ENCODE measurements at places on chromosomes 11 and 22. TPM values are rescaled to one million over a fixed set of nuclear protein-coding genes. Genes with fewer than 3 reads are reported as not detected.

DNA sequence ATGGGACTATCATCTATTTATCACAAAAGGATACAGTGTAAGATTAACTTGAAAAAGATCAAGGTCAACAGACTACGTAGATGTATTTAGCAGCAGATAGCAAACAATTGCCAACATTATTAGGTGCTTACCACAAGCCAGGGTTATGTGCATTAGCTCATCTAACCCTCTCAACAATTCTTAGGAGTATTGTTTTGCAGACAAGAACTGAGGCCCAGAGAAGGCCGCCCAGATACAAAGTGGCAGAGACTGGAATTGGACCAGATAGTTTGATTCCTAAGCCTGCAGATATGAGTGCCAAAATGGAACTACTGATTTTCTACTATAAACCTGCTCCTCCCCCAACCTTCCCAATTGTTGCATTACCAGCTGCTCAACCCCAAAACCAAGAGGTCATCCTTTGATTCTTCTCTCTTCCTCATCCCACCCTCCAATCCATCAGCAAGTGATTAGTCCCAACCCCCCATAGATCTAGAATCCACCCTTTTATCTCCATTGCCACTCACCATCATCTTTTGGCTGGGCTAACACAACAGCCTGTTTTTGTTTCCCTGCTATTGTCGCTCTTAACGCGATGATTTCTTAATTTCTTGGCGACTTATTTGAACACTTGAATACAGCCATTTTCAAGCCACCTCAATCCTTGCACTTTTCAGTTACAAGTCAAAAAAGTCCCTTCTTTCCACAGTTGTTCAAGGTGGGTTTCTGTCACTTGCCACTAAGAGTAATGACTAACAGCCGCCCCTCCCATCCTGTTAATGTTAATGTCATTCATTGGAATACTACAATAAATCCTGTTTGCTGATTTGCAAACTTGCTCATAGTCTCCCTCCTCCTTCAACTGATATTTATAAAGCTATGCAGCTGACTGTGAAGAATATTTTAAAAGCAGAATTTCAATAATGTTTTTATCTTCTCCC is 2.7 kb downstream of the TMEM123 start:
- no peak for DNase-seq

DNA sequence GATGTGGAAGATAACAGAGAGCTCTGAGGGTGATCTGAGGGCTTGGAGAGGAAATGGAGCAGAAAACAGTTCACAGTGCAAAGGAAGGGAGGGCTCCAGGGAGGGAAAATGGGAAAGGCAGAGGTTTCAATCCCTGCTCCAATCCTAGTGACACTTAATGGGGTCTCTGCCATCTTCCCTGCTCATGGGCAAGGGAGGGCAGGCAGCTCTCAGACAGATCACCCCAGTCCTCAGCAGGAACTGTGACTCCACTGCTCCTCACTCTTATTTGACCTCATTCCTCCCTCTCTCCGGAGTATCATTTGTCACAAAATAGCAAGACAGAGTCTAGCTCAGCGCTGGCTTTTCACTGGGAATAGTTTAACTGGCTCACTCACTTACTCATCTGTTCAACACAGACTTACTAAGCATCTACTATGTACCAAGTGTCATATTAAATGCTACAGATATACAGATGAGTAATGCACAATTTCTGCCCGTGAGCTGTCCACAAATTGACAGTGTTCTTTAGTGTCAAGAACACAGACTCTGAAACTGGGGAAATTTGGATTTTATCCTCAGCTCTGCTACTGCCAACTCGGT is 817.4 kb downstream of the OPCML start:
- DNase-seq: no peak

DNA sequence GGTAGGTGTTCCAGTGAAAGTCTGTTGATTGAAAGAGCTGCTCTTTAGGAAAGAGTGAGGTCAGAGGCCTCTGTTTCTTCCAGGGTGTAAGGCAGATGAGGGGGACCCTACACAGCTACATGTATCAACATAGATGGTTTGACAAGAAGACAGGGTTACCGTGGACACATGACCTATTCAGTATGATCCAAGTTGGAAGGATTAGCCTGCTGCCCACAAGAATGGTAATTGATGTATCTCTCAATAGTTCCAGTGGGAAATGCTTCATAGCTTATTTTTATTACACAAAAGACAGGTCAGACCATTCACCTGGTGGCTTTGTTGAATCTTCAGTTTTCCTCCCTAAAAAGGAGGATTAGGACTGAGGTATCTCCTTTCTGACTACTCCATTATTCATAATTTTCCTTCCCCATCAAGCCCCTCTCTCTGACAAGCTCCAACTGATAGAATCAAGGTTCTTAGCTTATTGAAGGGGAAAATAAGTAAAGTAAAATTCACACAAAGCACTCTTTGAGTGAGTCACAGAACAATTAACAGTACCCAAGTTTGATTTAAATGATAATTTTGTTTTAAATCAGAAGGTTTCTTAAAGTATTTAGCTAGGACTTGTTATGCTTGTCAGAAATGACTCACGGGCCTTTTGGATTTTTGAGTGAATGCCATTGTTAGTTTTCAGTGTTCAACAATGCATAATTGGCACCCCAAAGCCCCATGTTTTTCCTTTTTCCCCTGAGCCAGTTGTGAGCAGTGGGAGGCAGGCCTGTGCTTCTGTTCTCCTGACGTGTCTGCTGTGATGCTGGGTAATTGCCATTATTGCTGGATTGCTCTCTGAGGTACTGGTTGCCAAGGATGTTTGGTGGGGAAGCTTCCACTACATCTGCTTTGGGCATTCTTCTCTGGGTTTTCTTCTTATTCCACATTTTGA is 373.2 kb downstream of the DDX10 start:
- DNase-seq: no peak

GRCh38 chr22:38724176-38724575 is 18.4 kb downstream of the GTPBP1 start:
- DNase-seq: no peak

- DNase-seq: no peak
Measured at GRCh38 chr22:23467721-23468294, 112.3 kb downstream of the IGLL1 start.

DNA sequence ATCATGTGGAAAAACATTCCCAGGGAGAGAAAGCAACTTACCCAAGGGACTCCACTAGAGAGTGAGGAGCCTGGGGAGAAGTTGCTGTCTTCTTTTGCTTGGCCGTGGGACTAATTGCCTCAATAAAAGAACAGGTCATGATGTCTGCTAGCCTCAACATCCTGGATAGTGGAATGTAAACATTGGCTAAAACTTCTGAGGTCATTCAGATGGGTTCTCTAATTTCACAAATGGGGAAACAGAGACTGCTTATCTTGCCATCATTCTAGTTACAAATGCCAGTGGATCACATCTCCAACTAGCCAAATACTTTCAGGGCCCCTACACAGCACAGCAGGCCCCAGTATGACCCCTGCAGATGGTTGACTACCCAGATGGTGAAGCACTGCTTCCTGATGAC is 28.4 kb upstream of the PAMR1 start:
- no peak for DNase-seq

CNTF gene
- total RNA-seq: 1.6 TPM

OR52I2 gene
- total RNA-seq: not detected

SAA4 gene
- total RNA-seq: not detected

VSIG10L2 gene
- 4.1 TPM for total RNA-seq

NAV2 gene
- total RNA-seq: 61.8 TPM

GGTLC3 gene
- not detected for total RNA-seq

SMIM35 gene
- total RNA-seq: not detected

FDXACB1 gene
- total RNA-seq: 3.7 TPM

Data from breast epithelium (tissue), 4 donors.